ENCODE measurements at places on chromosomes 1 and 21.

DNA sequence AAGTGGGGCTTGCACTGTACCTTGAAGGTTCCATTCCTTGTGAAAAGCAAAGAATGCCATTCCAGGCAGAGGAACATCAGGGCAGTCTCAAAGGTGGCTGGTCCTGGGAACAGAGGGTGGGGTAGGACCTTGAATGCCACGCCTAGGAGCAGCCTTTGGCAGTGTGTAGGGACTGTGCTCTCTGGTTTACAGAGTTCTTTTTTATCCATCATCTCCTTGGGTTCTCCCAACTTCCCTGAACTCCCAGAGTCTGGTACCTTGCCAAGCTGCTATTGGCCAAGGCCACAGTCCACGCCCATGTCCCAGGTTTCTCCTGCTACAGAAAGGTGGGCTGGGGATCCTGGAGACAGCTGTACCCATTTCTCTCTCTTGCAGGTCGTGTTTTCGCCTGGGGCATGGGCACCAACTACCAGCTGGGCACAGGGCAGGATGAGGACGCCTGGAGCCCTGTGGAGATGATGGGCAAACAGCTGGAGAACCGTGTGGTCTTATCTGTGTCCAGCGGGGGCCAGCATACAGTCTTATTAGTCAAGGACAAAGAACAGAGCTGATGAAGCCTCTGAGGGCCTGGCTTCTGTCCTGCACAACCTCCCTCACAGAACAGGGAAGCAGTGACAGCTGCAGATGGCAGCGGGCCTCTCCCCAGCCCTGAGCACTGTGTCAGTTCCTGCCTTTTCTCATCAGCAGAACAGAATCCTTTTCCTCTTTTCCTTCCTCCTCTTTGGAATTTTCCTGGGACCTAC is 15.3 kb upstream of the TRNAU1AP start:
- DNase-seq: no peak

DNA sequence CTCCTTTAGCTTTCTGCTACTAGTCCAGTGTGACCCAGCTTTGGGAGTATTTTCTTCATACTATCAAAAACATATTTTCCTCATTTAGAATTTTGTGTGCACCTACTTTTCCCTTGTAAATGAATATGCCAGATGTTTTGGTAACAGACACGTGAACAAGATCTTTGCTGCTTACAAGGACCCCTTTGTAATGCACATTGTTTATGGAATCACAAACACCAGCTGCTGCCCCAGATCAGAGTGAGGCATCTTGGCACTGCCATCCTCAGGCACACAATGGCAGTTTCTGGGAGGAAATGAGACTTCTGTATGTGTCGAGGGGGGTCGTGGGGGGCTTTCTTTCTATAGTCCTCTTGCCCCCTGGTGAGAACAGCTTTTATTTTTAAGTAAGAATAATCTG is 115.7 kb downstream of the RGL1 start:
- no peak for DNase-seq

GRCh38 chr1:17356387-17357026 is 15.5 kb upstream of the PADI6 start:
- peak; percentile 5 for DNase-seq

- no peak for DNase-seq
Observed at GRCh38 chr1:197590687-197591086, 184.6 kb downstream of the DENND1B start.

DNA sequence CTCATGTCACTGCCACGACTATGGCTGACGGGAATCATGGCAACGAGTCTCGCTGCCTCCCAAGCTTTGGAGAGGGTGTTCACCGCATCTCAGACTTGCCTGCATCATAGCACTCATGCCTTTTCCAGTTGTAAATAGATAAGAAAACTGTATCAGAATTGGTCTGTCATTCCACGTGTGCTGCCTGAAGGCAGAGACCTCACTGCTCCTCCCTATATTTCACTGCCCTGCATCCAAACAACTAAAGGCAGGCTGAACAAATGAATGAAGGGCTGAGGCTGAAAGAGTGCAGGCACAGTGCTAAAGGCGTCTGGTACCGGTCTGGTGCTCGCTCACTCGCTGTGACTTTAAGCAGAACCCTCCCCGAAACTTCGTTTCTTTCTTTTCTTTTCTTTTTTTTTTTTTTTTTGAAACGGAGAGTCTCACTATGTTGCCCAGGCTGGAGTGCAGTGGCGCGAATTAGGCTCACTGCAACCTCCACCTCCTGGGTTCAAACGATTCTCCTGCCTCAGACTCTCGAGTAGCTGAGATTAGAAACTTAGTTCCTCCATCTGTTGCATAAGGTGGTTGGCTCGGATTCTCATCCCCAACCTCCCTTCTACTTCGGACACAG is 542 bp downstream of the EIF2B3 start:
- DNase-seq: no peak

- no peak for DNase-seq
Observed at GRCh38 chr1:33326785-33327184, 5.9 kb upstream of the A3GALT2 start.

- DNase-seq: no peak
Observed at GRCh38 chr21:20943561-20943997, 54.6 kb upstream of the NCAM2 start.

DNA sequence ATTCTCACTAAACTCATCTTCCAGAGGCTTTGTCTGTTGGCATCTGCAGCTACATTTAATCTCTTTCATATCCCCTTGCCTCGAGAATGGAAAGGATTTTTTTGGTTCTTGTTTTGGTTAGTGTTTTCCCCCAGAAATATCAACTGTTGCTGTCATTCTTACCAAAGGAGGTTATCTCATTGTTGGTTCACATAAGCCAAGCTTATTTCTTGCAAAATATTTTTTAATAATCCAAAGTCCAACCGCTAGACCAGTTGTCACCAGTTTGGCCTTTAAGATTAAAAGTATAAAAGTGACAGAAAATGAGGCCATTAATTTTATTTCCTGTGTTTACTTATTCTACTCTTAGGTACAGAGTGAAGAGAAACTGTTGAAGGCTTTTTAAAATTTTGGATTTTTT is 66.5 kb upstream of the PROX1 start:
- DNase-seq: no peak

GRCh38 chr1:3012456-3013291 is 8.6 kb upstream of the ACTRT2 start:
- peak; percentile 68 for DNase-seq

- no peak for DNase-seq
Observed at GRCh38 chr21:38597421-38597820, 99.1 kb upstream of the ERG start.
